ENCODE measurements at places on chromosomes 2 and 18.
A peak's percentile ranks its signal among the peaks of the same experiment; 100 is the strongest.

DNA sequence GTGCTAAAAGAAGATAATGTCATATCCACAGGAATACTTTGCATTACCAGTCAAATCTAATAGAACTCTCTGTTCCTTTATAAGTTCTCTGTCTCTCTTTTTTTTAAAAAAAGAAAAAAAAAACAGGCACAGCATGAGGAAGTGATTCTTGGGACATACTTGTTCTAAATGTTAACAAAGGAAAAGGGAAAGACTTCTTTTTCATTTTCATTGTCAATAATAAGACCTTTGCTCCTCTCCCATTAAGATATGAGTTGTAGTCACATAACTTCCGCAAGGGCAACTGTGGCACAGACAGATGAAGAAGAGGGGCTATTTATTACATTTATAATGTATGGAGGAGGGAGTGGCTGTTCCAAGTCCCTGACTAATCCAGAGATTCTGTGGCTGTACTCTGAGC is 4.7 kb downstream of the CD302 start:
- DNase-seq = no peak

- DNase-seq = no peak
Measured at GRCh38 chr2:242020196-242021004, 150.9 kb downstream of the RTP5 start.

DNA sequence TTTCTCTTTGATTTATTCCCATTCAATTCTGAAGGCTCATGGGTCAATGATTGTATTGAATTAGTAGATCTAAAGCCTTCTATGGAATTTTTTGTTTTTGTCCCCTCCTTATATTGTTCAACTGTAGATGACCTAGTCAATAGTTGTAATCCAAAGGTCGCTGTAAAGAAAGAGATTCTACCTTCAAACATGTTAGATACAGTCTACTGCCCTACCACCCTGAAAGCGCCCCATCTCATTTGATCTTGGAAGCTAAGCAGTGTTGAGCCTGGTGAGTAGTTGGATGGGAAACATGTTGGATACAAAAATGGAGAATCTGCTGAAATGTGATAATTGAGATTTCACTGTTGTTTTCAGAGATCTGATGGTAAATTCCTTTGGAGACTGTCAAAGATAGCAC is 63.0 kb downstream of the PPP1R1C start:
- no peak for DNase-seq

DNA sequence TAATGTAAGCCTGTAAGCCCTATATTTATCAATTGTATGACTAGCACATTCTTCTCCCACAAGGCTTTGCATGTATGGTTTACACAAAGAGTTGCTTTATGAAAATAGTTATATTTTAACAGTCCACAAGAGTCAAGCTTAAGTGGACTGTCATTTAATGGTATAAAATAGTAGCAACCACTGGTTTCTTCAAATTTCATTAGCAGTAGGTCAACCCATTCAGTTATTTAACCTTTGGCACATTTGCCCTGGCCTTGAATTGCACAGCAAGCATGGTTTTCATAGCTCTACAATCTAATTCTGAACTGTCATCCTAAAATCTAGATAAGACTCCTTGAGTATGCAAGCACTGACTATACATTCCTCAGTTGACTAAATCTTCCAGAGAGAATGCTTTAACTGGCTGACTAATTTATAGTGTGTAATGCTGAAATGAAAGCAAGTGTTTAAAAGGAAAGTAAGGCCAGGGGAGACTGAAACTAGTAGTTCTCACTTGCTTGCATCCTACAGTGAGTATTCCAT is 1.8 kb downstream of the DPP4 start:
- no peak for DNase-seq

DNA sequence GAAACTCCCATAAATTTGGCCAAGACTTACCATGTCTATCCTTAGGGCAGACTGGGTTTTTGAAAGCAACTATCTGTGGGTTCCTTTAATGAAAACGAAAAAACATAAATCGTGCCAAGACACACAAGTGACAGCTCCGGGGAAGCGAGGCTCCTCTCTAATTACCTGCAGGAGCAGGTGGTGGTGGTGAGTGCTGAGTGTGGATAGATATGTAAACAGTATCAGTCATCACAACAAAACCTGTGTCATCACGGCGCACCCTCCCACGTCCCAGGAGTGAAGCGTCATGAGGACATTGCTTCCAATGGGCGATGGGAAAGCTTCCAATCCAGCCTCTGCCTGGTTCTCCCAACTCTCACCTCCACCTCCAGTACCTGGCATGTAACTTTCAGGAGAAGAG is 31.3 kb downstream of the ACKR3 start:
- no peak for DNase-seq

GRCh38 chr2:234147335-234147861 is 96.9 kb downstream of the SPP2 start:
- no peak for DNase-seq

DNA sequence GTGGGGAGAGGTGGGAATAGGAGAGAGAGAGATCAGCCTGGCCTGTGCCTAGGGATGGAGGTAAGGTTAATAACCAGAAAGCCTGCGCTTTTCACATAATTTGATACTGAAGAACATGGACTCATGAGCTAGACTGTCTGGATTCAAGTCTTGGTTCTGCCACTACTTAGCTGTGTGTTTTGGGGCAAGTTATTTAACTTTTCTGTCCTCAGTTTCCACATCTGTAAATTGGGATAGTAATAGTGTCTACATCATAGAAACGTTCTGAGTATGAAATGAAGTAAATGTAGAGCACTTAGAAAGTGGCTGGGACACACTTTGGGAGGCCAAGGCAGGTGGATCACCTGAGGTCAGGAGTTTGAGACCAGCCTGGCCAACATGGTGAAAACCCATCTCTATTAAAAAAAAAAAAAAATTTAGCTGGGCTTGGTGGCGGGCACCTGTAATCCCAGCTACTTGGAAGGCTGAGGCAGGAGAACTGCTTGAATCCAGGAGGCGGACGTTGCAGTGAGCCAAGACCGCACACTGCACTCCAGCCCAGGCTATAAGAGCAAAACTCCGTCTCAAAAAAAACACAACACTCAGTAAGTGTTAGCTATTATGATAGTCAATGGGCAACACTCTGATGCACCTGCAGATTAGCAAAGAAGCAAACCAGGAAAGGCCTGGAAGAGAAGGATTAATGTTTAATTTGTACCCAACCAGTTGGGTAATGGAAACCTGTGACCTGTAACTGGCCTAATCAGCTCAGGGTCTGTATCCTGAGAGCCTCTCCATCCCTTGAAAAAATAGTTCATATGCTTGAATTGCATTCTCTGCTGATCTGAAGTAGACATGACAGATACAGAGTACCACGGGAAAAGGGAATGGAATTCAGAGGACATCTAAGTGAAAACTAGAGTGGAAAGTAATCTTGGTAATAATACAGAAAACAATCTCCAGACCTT is 6.8 kb downstream of the GALM start:
- no peak for DNase-seq

GRCh38 chr2:147045113-147045512 is 799.7 kb upstream of the ACVR2A start:
- peak; percentile 71 for DNase-seq

- no peak for DNase-seq
Measured at GRCh38 chr2:162244541-162245031, 1.3 kb upstream of the FAP start.

- DNase-seq = no peak
Measured at GRCh38 chr18:24204904-24205303, 66.0 kb downstream of the CABYR start.

Data from endothelial cell (in vitro differentiated cells).